ENCODE measurements at places on chromosomes 12 and 14.

- DNase-seq: no peak
Observed at GRCh38 chr14:37272569-37272968, 74.8 kb downstream of the MIPOL1 start.

DNA sequence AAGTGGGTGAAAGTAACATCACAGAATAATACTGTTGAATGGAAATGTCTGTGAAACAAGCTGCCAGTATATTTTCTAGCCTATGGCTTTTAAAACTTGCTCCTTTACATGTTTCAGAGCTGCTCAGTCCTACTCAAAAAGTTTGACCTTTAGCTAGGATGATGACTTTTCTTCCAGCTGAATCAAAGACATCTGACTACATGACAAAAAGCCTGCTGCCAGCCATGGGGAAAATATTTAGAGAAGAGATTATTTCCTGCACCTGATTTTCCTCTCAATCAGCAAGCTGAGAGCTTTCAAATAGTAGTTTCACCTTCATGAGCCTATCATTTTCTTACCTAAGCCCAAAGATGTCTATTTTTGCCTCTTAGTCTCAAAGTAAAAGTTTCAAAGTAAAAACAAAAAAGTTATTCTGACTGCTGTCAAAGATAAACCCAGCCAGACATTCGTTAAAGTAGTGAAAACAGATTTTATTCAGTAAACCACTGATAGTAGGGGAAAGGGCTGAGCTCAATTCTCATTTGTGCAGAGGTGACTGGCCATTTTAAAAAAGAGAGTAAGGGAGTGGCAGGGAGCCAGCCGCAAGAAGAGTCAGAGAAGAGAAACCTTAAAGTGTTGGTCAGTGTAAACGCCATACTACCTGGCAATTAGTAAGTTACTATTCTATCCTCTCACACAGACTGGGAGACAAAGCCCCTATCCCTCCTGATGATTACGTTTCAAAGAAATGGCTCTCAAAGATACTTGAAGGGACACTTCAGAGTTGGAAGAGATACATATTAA is 2.2 kb downstream of the ATP6V1D start:
- no peak for DNase-seq

DNA sequence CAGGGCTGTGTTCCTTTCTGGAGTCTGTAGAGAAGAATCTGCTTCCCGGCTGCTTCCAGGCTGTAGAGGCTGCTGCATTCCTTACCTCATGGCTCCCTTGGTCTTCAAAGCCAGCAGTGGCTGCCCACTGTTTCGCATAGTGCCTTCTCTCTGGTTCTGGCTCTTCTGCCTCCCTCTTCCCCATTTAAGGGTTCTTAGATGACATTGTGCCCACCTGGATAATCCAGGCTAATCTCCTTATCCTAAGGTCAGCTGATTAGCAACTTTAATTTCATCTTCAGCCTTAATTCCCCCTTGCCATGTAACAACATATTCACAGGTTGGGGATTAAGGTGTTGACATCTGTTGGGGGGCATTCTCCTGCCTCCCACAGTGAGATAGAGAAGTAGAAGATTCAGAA is 208.6 kb upstream of the TMTC1 start:
- no peak for DNase-seq

DNA sequence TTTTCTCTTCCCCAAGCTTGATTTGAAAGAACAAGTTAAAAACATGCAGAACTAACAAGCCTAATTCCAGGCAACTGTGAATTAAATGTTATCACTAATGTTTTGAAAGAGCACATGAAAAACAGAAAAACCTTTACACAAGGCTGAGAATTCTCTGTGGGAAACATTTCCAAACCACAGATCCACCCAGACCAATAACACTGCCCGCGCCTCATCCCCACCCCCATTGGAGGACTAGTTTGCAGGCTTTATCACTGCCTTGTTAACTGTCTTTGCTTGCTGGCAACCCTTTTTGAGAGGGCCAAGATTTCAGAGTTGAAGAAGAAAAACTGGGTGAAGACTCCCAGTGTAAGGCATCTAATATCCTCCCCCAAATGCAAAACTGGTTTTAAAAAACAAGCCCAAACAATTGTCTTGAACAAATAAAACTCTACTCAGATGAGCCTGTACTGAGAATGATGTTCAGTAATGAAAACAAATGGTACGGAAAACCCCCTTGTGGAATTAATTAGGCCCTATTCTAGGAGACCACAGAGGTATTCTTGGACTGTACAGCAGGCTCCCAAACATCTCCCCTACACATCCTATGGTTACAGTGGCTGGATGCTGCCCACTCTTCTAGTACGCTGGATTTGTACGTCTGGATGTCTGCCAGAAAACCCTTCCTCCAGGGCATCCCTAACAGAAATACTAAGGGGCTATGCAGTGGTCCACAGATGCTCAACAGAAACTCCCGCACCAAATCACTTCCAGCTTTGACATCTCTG is 5.8 kb downstream of the MAX start:
- DNase-seq: no peak

GRCh38 chr12:53255996-53256395 is 12.1 kb upstream of the ESPL1 start:
- DNase-seq: no peak

GRCh38 chr12:88036353-88036965 is 7.3 kb upstream of the C12orf50 start:
- DNase-seq: no peak
